Cerebellum (tissue), 4 donors: ENCODE measurements at places on chromosomes 4 and X. TPM values are rescaled to one million over a fixed set of nuclear protein-coding genes. Genes with fewer than 3 reads are reported as not detected.

DNA sequence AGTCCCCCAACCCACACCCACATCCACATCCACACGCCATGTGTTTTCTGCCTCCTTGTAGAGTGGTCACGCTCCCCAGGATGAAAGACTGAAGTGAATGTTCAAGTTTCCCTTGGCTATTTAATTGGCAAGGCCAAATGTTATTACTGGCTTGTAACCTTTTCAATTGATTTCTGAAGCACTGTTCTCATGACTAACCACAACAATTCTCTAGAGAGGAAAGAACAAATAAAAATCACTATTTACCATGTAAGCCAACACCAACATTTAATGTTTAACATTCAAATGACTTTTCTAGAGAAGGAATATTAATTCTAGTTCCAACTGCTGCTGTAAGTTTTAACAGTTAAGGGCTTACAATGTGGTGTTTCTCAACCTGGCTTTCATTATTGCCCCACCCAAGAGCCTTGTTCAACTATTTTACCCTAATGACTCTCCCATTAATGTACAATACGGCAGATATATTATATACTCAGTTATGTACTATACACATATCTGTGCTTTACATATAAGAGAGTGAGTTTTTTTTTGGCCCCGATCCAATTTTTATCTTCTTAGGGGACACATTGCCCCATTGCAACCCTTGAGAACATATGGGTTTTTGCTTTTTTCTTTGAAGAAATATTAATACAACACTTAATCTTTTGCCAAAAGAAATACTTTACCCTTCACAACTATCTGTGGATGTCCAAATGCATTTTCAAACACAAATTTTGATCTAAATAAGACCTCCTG is 46.5 kb downstream of the RELL1 start:
- no peak for DNase-seq

Gene RPGR
- total RNA-seq, result 17.7 TPM

DNA sequence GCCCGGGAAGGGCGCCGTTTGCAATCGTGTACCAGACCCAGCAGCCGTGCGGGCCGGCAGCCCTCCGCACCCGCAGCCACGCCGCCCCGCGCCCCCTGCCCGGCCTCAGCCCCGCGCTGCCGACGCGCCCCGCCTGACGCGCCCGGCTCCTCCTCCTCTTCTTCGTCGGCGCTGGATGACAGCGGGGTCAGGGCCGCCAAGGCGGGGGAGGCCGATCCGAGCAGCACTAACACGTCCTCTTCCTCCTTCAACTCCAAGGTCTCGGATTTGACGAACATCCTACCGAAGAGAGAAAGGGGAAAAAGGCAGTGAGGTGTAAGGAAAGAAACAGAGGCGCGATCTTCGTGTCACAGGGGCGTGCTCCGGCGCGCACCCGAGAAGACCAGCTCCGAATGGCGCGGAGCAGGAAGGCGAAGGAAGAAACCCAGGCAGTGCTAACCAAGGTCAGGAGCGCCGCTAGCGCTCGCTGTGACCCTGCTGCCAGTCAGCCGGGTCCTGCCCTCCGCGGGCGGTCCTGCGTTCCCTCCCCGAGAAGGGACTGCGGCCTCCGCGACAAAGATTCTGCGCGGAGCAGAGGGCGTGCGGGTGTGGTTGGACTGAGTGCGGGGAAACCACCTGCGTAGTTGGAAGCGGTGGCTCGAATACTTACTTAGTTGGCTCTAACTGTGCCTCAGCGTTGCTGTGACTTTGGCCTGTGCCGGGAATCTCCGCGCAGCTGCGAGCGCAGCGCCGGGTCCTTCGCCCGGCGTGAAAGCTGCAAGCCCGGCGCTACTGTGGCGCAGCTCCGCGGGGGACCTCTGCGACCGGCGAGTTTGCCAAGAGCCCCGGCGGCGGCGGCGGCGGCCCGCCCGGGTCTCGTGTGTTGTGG is 548 bp downstream of the NEUROG2 start:
- no peak for DNase-seq

- no peak for DNase-seq
Measured at GRCh38 chr4:93084599-93085305, 743.8 kb upstream of the ATOH1 start.

Gene RHOXF2
- total RNA-seq, result not detected

DNA sequence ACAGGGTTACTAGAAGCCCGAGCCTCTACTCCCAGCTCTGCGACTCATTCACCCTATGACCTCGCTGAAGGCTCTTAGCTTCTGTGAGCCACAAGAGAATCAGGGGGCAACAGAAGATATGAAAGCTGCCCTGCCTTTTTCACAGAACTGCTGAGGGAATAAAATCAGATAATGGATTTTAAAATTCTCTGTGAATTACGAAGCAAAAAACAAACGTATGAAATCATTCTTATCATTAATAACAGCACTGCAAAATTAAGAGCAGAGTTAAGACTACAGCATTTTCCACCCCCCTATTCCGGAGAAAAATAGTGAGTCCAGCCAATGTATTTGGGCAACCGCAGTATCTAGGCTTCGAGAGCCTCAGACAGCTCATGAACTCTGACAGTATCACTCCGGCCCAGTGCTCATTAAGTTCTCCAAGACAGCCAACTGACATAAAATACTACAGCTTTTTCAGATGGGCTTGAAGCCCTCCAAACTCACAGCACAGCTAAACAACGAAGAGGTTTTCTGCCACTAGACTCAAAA is 33.4 kb downstream of the AFAP1 start:
- no peak for DNase-seq

Gene ETDA
- total RNA-seq, result not detected

GRCh38 chr4:173056710-173057109 is 111.9 kb upstream of the GALNT7 start:
- no peak for DNase-seq

DNA sequence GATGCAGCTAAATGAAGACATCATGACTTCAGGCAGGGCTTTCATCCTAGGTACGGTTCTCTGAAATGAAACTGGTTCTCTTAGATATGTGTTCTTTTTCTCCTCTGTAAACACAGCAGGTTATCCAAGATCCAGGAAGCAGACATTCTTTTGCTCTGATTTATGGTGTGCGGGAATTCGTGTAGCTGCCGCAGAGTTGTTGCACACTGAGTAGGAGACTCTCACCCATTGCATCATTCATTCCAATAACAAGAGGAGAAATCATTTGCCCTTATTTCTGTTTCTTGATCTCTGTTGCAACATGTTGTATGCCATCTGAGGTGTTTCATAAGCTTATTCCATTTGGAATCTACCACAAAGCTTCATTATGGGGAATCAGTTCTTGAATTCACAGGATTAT is 133.6 kb upstream of the VCX2 start:
- DNase-seq, result no peak

DNA sequence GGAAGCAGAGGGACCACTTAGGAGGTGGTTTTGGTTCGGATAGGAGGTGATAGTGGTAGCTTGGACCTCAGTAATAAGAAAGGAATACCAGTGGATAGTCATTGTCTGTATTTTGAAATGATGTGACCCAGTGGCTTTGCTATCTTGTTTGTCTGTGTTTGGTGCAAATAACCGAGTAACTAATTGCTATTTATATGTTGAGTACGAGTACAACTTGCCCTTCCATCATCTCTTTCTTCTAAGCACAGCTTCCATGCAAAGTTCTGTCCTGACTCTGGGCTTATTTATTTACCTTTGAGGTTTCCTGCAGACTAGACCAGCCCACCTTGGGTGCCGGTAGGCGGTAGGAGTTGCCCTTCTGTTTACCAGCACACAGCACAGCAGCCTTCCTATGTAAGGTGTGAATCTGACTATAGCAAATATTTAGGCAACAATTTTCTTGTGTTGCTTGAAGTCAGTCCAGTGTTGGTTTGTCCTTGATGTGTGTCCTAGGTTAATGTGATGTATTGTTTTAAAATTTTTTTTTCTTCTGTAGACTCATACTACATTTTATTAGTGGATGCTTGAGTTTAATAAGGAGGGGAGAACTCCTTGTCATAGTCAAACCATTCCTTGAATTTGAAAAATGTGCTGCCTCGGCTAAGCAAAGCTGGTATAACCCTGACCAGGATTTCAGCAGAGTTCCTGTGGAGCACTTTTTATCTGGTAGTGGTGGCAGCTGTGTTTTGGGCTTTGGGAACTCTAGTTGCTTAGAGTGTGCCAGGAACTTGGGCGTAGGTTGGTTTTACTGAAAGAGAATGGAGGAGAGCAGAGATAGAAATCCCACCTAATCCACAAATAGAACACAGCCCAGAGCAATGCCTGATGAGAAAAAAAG is 21.9 kb downstream of the PTTG2 start:
- no peak for DNase-seq
